Glomerular endothelial cell (primary cell): ENCODE measurements at places on chromosomes 6 and 20.

- DNase-seq, result no peak
These were observed 17.0 kb downstream of the PRDM1 start for GRCh38 chr6:106102967-106103727.

DNA sequence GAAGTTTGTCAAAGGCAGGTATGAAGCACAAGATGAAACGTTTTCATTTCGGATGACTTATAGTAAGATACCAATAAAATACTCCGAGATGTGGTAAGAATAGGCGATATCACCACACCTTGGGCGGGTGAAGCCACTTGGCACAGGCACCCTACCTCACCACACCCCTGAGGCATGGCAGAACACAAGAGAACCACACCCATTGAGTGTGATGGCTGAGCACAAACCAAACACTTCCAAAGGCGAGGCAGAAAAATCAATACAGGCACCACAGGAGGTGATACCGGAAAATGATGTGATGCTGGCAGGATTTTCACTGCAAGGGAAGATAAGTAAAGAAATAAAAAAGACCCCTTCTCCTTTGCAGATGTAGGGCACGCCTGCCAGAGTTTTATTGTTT lies 332.9 kb upstream of the PRDM1 start:
- no peak for DNase-seq

DNA sequence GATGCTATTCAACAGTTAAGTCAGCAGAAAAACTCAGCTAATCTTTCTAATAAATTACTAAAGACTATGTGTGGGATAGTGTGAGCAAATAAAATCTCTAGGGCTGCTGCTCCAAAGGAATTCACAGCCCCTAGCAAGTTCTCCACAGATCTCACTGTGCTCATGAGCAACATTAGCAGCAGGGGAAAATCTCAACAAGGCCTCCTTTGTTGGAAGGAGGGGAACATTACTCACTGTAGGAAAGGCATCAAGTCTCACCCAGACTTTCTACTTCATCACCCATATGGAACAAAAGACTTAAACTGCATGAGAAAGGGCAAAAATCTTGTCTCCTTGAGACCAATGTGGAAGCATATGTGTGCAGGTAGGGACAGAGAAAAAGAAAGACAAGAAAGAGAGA lies 726.4 kb upstream of the SLC35B3 start:
- DNase-seq, result no peak

DNA sequence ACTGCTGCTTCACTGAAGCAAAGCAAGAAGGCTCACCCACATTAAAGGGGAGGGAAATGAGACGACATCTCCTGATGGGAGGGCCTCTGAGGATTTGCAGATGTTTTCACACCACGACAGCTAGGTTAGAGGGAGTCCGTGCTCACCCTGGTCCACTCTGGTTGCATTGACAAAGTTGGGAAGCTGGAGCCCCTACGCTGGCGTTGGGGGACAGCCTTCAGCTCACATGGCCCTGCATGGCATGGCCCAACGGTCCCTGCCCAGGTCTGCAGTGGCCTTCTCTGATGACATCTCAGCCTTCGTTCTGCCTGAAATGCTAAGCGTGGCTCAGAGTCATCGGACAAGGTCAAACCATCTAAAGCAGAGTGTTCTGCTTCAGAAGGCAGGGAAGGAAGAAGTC lies 3.8 kb upstream of the NAPB start:
- no peak for DNase-seq
